ENCODE measurements at places on chromosomes 7 and 10.

DNA sequence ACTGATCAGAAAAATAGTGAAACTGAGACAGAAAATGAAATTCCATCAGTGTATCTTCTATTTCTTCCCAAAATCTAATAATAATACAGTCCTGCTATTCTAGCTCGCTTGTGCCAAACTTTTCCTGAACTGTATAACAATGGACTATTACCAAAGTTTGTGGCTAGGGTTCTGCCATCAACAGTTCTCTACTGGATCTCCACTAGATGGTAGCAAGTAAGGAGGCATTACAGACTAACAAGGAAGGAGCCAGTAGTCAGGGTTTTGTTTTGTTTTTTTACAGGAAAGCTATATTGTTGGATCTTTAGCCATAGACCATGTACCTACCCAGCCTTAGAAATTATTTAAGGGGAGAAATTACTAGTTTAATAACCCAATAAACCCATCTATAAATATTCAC is 10.8 kb downstream of the MTERF1 start:
- no peak for DNase-seq

- DNase-seq: peak; percentile 48
These were observed 21.3 kb downstream of the TMEM176B start for GRCh38 chr7:150778738-150779301.

- no peak for DNase-seq
These were observed 320.5 kb downstream of the MAGI2 start for GRCh38 chr7:79132844-79133451.

DNA sequence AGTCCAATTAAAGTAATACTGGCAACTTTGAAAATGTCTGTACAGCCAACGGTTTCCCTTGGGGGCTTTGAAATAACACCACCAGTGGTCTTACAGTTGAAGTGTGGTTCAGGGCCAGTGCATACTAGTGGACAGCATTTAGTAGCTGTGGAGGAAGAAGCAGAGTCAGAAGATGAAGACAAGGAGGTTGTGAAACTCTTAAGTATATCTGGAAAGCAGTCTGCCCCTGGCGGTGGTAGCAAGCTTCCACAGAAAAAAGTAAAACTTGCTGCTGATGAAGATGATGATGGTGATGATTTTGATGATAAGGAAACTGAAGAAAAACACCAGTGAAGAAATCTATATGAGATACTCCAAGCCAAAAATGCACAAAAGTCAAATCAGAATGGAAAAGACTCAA is 72.2 kb downstream of the ZNF783 start:
- no peak for DNase-seq

DNA sequence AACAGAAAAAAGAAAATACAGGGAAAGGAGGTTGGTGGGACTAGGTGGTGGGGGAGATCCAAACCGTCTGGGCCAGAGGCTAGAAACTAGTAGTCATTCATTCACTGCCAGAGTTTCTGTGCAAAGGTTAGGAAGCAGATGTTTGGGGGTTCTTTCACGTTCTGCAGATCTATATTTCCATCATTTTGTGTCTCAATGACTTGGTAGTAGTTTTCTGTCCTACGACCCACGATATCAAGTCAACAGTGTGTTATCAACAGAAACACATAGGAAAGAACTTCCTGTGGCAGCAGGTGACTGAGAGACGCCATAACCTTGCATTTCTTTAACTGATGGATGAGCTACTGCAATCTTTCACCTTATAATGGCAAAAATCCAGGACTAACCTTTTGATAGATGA is 1.8 kb downstream of the CEP55 start:
- no peak for DNase-seq

GRCh38 chr7:131657881-131658280 is 101.5 kb upstream of the PODXL start:
- DNase-seq: no peak

GRCh38 chr10:62735464-62736167 is 68.9 kb upstream of the ADO start:
- no peak for DNase-seq

DNA sequence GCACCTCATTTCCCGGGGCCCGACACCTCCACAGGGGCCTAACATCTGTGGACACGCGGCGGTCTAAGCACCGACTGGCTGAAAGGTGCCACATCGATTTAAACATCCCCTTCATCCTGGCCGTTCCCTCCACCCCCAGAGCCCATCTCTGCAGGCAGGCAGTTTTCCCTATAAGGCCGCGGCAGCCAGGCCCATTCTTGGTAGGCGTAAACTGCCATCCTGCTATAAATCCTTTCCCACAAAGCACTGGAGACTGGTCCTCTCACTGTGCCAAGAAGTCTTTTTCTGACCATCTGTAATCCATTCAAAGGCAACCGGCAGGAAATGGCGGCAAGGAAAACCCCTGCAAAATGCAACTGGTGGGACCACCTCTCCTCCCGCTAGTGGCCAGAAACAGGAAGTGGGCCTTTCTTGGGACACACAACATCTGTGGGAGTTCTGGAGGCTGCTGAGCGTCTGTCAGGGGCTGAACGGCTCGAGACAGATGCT is 22.4 kb downstream of the ATXN7L1 start:
- no peak for DNase-seq

DNA sequence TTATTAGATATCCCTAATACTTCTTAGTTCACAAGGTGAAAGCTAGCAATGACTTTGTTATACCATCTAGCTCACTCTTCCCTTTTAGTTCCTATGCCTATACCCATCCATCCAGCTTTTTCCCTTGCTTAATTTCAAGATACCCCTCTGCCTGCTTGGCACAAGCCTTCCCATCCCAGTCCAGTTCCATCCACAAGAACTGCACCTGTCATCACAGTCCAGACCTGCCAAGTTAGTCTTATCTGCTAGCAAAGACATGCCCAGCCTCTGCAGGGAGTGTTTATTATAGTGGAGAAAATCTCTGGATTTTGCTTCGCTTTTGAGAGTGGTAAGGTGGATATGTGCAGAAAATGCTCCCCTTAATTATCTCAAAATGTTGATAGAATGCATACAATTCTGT is 158.2 kb downstream of the ST7 start:
- DNase-seq: no peak

- no peak for DNase-seq
These were observed 184.8 kb upstream of the GALNT17 start for GRCh38 chr7:70947181-70947580.

DNA sequence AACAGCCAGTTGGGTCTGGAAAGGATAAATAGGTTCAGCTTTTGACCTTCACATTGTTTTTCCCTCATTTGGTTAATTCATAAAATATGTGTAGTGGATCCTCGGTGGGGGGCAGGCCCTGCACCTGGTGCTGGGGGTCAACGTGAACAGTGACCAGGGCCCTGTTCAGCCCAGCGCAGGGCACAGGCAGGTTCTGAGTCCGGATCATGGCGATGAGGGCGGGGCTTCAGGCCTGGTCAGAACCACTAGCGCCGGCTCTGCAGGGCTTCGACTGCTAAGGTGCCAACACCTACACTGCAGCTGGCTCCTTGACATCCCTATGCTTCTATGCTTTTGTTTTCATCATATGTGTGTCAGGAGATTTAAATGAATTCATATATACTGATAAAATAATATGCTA is 177.7 kb downstream of the CXCL12 start:
- DNase-seq: no peak

- DNase-seq: no peak
These were observed 290.8 kb upstream of the PCDH15 start for GRCh38 chr10:55091691-55092328.

Data from stimulated activated CD8-positive, alpha-beta memory T cell treated with anti-CD3 and anti-CD28 coated beads, Interleukin-7, amount 100 ng/mL, for 1 hour (primary cell).